ENCODE measurements at places on chromosomes 11 and 22.
A peak's percentile ranks its signal among the peaks of the same experiment; 100 is the strongest.

- no peak for DNase-seq
These were observed 28.5 kb upstream of the BAIAP2L2 start for GRCh38 chr22:38138961-38139360.

GRCh38 chr22:30347255-30347892 lies 9.3 kb downstream of the SF3A1 start:
- no peak for DNase-seq

DNA sequence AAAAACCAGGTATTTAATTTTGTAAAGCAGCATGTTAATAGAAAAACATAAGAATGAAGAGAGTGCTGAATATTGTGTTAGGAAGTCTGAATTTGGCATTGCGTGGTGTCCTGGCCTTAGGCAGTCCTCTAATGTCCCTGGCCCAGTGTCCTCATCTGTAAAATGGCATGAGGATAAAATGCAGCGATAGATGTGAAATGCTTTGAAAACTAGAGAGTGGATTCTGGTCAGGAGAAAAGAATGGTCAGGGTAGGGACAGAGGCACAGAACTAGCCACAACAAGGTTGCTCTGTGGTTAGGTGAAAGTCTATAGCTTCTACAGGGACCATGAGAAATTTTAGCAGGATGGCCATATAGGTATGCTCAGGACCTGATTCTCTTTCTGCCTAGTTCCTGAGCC lies 18.9 kb downstream of the RNF185 start:
- DNase-seq, result no peak

DNA sequence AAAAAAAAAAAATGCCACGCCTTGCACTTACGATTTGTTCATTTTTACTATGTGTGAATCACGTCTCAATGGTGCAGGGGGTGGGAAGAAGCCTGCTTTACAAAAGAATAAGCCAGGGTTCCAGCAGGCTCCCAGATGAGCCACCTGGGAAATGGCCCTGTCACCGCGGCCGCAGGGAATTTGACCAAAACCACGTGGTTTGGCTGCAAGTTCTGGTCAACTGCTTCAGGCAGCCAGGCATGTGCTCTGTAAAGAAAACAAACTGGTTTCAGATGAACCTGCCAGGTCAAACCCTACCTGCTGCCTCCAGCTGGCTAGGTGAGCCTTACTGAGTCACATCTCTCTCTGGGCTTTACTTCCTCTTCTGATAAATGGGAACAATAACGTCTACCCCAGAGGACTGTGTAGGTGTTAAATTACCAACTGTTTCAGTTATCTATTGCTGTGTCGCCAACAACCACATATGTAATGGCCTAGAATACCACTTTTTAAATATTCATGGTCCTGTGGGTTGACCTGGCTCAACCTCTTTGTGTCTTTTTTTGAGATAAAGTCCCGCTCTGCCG lies 30.5 kb upstream of the GCAT start:
- DNase-seq, result no peak

GRCh38 chr22:32920032-32920628 lies 118.6 kb downstream of the TIMP3 start:
- no peak for DNase-seq

- no peak for DNase-seq
These were observed 2.0 kb downstream of the PDGFD start for GRCh38 chr11:104161751-104162450.

DNA sequence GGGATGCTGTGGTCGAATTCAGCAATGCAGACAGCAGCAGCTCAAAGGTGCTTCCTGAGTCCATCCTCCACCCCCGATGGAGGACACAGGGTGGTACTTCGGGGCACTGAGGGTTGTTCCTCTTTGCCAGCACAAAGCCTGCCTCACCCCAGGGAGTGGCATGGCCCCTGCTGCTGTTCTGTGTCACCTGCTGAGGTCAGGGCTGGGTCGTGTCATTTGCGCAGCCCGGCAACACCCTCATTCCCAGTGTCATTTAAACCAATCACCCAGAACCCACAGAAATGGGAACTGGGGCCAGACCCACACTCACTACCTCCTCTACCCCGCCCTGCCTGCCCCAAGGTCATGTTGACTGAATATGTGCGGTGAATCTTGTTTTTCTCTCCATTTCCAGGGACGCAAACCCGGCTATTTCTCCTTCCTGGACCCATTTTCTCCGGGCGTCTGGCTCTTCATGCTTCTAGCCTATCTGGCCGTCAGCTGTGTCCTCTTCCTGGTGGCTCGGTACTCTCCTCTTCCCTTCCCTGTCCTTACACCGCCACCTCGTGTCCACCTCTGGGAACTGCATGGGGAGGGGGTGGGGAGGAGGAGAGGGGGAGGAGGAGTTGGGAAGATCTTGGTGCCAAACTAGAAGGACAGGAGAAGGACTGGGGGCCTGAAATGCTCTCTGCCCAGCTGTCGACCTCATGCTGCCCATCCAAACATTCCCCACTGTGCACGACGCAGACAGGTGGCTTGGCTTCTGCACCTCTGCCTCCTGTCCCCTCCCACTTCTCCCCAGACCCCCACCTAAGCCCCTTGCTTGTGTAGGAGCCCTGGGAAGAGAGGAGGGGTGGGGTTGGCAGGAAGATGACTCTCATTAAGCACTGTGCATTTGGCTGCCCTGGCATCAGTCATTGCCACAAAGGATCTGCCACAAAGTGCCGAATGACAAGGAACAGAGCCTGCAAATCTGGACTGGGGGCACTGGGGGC lies 71.2 kb upstream of the TBCEL start:
- DNase-seq, result peak; percentile 87

- no peak for DNase-seq
These were observed 75.7 kb upstream of the CCDC90B start for GRCh38 chr11:83361831-83362230.

- peak; percentile 99 for DNase-seq
These were observed at the start of gene YWHAH for GRCh38 chr22:31943978-31944699. Gene YWHAH (plus strand): TSS chr22:31944535. CDS start chr22:31944734, 199 bp downstream.

GRCh38 chr11:130213143-130213978 lies 53.8 kb downstream of the ST14 start:
- DNase-seq, result peak; percentile 72

DNA sequence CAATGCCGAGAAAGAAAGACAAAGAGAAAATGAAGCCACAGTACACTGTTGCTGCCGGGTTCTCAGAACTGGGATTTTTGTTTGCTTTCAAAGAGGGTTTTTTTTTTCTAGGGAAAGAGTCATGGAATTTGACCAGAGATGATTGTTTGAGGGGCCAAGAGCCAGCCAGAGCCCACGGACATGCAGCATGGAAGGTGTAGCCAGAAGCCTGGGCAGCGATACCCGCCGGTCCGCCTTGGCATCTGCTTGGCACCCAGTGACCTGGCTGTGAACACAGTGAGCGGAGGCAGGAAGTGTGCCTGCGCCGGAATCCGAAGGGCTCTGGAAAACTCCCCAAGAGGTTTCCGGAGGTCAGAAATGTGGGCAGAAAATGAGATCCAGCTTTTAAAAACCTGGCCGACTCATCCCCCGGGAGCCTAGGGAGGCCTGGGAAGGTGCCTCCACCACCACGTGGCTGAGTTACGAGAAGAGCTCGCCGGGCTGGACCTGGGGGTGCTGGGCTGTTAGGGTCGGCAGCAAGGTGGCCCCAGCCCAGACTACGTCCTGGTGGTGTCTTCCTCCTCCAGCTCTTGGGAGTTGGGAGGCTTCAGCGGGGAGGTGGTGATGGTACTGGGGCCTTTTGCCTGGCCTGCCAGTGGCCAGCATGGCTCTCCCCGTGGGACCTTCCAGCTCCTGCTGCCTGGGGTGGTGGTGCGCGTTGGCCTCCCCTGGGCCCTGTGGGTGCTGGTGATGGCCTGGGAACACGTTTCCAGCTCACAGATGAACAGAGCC lies 61.6 kb upstream of the PPARA start:
- no peak for DNase-seq

DNA sequence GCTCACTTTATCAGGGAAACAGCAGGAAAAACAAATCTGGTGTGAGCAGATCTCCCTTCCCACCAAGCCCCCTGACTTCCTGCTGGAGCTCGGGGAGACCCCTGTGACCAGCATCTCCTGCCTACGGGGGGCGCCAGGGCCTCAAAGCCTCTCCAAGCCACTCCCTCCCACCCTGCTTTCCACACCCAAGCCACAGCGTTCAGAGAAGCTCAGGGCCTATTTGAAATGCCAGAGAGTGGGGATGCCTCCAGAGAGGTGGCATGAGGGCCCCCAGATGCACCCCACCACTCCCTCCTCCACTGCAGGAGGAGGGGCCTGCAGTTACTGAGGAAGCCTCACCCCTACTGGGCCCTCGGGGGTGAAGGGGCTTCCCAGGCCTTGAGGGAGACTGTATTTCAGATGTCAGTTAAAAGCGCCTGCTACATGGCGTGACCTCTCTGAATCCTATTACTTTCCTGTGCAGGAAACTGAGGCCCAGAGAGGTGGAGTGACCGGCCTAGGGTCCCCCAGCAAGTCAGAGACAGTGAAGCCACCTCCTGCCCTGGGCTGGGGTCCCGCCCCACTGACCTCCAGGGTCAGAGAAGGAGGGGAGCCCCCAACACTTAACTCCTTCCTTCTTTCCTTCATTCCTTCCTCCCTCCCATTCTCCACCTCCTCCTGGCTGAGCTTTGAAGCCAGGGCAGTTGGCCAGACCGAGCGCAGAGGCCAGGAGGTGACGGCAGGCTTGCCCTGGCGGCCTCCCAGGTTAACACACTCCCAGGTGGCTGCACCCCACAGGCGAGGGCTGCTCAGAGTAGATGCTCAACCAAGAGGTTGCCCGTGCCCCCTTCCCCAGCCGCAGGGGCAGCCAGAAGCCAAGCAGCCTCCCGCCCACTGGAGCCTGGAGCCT lies 6.0 kb upstream of the CDKN1C start:
- no peak for DNase-seq

DNA sequence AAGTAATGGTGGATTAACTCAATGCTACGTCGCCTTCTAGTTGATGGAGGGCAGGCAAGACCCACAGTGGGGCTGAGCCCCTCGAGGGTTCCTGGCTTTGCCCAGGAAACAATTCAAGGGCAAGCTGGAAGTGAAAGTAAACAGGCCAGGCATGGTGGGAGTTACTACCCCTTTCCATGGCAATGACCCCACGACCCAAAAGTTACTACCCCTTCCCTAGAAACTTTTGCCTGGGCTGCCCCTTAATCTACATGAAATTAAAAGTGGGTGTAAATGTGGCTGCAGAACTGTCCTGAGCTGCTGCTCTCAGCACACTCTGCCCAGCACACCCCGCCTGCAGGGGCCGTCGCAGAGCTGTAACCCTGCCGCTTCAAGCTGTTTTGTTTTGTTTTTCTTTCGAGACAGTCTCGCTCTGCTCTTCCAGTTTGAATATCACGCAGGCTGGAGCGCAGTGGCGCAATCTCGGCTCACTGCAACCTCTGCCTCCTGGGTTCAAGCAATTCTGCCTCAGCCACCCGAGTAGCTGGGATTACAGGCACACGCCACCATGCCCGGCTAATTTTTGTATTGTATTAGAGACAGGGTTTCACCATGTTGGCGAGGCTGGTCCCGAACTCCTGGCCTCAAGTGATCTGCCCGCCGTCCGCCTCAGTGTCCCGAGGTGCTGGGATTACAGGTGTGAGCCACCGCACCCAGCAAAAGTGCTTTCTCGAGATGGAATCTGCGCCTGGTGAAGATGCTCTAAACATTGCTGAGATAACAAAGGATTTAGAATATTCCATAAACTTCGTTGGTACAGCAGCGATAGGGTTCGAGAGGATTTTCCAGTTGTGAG lies 5.9 kb upstream of the RNH1 start:
- DNase-seq, result no peak

Measured in left forelimb (tissue), 1 donor.